ENCODE measurements at places on chromosomes 12 and 14. TPM values are rescaled to one million over a fixed set of nuclear protein-coding genes. Genes with fewer than 3 reads are reported as not detected.
A peak's percentile ranks its signal among the peaks of the same experiment; 100 is the strongest.

PLA2G1B gene
- total RNA-seq = not detected

FBXO21 gene
- total RNA-seq = 27.4 TPM

LRFN5 gene
- total RNA-seq = not detected

PNP gene
- 141 TPM for total RNA-seq

ASB2 gene
- total RNA-seq = 21.3 TPM

SOAT2 gene
- total RNA-seq = 10.4 TPM

C14orf180 gene
- total RNA-seq = not detected

LUM gene
- not detected for total RNA-seq

LRIG3 gene
- total RNA-seq = not detected

APEX1 gene
- total RNA-seq = 123 TPM

GRCh38 chr12:56146492-56147460 is 5.6 kb upstream of the MYL6B start:
- no peak for DNase-seq

GRCh38 chr12:80837342-80837978 is 100.3 kb downstream of the LIN7A start:
- DNase-seq = no peak

DNA sequence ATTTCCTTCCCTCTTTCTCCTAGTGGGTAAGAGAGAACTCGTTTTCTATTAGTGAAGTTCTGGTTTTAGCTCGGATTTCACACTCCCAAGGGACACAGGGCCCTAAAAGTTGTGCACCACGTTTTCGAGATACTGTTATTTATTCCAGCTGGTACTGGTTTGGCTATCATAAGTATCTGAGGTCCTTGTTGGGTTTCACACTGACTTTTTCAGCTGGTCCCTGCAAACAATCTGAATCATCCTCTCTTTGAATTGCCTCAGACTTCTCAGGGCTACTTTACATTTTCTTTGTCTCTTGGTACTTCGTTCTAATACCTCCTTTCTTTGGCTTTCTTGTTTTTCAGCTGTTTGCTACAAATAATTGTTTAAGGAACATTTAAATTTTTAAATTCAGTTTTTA is 75.7 kb downstream of the SCN8A start:
- no peak for DNase-seq

DNA sequence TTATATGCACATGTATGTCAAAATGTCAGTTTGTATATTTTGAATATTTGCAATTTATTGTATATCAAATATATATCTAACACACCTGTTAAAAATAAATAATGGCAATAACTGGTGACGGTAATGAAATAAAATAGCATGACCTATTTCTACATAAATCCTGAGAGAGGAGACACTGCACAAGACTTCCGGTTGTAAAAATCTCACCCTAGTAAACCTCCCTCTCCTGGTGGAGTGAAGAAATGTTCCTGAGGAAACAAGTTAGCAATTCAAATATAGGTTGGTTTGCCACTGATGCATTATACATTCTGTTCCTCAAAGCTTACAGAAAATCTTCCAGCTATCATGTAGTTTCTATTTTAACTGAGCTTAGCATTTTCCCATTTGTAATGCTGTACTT is 166.1 kb upstream of the SYT10 start:
- no peak for DNase-seq

GRCh38 chr12:23952071-23952470 is 2.6 kb upstream of the SOX5 start:
- no peak for DNase-seq

DNA sequence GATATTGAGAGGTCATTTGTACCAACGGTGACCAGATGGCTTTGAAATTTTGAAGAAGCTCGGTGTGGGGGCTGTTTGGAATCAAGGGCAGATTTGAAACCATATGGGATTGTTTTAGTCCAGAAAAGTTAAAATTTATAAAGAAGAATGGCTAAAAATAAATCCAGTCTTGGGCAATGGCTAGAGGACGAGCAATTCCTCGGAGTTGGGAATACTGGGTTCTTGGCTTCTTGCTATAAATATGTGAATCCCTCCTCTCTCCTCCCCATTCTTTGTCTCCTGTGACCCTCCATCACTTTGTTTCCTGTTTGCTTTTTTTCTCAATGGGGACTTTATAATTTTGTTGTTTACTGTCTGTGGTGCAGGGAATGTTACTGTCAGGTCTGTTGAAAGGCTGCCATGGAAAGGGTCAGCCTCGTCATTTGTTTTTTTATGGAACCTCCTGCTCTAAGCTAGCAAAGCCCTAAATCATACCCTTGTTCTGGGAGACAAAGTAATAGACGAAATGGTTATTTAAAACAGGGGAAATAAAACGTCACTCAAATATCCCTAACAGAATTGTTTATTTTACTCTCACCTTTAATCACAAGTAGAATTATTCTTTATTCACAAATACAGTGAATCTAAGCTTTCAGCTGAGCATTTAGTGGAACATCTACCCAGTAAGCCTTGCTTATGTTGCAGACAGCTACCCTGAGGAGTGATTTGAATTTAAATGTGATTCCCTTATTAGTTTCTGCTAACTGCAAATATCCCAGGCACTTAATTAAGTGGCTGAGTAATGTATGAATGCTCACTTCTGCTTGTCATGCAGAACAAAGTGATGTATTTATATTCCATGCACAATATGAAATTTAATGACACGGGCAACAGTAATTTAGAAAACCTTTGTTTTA is 273.1 kb upstream of the NOVA1 start:
- no peak for DNase-seq

- DNase-seq = no peak
Observed at GRCh38 chr14:32012062-32012461, 65.0 kb upstream of the ARHGAP5 start.

- no peak for DNase-seq
Observed at GRCh38 chr12:116640281-116640680, 81.1 kb downstream of the MAP1LC3B2 start.

DNA sequence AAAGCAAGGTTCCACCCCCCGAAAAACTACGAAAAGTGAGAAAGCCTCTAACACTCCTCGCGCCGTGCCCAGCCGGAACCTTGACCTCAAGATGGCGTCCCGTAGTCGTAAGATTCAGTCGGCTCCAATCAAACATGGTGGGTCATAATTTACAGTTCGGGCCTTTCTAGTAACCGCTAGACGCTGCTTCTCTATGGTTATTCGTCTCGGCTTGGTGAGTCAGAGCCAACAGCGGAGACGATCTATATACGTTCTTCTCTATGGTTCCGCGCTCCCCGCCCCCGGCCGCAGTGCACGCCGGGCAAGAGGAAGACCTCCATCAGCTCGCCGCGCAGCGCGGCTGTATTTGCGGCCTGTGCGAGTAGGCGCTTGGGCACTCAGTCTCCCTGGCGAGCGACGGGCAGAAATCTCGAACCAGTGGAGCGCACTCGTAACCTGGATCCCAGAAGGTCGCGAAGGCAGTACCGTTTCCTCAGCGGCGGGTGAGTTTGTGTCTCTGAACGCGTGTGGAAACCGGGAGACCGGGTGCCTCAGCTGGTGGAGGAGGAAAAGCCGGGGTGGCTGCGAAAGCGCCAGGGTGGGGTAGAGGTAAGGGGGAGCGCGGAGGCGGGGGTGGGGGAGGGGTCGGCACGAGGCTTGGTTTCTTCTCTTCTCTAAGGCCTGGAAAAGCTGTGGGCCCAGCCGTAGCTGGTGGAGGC is at the start of gene RBM25:
RBM25 (plus strand) TSS at position 311 of the 698 bp plus-strand sequence. CDS start 13,108 bp downstream, outside the sequence.
- peak; percentile 94 for DNase-seq

GRCh38 chr12:22626406-22626805 is 1.4 kb downstream of the ETNK1 start:
- DNase-seq = no peak

- peak; percentile 39 for DNase-seq
Observed at GRCh38 chr12:76020731-76021672, 10.6 kb downstream of the PHLDA1 start.

DNA sequence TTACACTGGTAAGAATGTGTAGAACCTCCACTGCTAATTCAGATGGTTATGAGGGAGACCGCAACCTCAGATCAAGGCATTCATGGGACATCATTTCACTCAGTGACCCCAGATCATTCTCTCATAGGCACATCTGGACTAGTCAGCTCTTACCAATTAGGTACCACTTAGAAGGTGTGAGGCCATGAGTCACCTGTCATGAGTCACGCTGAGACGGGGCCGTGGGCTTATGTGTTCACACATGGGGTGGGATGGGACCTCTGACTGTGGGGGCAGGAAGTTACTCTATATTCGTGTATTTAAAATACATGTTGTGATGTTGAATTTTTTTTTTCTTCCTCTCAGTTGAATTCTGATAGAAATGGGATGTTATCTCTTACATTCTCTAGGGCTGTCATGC is 55.9 kb downstream of the CCDC92 start:
- no peak for DNase-seq

GRCh38 chr14:51855234-51855633 is 5.2 kb upstream of the GNG2 start:
- no peak for DNase-seq

DNA sequence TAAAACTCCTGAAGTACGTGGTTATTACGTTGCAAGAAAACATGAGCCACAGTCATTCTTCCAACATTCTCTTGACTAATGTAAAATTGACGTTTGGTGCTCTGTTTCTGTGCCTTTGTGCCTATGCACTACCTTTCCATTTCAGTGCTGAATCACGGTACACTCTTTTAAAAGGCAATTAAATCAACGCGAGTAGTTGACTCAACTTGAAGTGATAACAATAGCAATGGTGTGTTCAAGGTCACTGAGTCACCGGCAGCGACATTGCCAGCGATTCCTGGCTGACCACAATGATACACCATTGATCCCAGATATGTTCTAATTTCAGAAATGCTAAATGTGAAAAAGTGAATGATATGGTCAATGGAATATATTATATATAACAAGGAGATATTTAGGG is 17.8 kb downstream of the AK7 start:
- DNase-seq = no peak

- DNase-seq = no peak
Observed at GRCh38 chr14:104784846-104785707, 10.5 kb downstream of the AKT1 start.

GRCh38 chr14:61266436-61266835 is 14.7 kb downstream of the TMEM30B start:
- DNase-seq = no peak

GRCh38 chr14:88559852-88560251 is 3.0 kb upstream of the ZC3H14 start:
- no peak for DNase-seq
